ENCODE measurements at places on chromosomes 11 and 22.

GRCh38 chr11:76888989-76889388 is 28.3 kb downstream of the ACER3 start:
- H3K4me1 ChIP-seq, result peaks cover 9% of the 10 kb centered on the region
- no peak for DNase-seq
- no peak overlapping the region for H3K27ac ChIP-seq

DNA sequence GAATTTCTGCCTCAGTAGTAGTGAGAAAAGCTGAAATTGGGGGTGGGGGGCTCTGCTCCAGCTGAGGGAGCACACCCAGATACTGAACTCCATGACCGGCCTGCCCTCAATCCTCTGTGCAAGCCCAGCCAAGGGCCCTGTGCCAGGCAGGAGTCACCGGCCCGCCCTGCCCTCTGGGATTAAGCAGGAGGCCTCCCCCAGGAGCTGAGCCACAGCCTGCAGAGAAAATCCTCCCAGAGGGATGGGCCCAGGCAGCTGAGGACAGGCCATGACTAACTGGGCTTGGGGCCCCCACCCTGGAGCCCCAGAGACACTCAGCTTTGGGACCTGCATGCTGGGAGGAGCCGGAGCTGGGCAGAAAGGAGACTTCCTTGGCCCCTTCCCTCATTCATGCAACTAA is 48.8 kb downstream of the MN1 start:
- peak overlapping the region; percentile 42 for H3K27ac ChIP-seq
- no peaks in the 10 kb centered on the region for H3K36me3 ChIP-seq
- H3K27me3 ChIP-seq, result no peaks in the 10 kb centered on the region
- DNase-seq, result peak; percentile 57
- H3K4me3 ChIP-seq, result no peak overlapping the region
- H3K4me1 ChIP-seq, result peaks cover 18% of the 10 kb centered on the region

DNA sequence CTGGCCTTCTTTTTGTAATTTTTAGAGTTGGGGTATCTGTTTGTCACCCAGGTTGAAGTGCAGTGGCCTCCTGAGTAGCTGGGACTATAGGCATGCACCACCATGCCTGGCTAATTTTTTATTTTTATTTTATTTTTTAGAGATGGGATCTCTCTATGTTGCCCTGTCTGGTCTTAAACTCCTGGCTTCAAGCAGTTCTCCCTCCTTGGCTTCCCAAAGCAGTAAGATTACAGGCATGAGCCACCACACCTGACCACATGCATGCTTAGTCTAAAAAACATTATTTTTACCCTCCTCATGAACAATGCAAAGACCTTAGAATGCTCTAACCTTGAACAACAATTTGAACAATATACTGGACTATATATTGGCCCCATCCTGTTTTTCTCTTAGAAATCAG is 22.1 kb upstream of the PITPNB start:
- H3K4me1 ChIP-seq, result no peaks in the 10 kb centered on the region
- no peak overlapping the region for H3K27ac ChIP-seq
- no peak for DNase-seq
- H3K27me3 ChIP-seq, result no peaks in the 10 kb centered on the region

DNA sequence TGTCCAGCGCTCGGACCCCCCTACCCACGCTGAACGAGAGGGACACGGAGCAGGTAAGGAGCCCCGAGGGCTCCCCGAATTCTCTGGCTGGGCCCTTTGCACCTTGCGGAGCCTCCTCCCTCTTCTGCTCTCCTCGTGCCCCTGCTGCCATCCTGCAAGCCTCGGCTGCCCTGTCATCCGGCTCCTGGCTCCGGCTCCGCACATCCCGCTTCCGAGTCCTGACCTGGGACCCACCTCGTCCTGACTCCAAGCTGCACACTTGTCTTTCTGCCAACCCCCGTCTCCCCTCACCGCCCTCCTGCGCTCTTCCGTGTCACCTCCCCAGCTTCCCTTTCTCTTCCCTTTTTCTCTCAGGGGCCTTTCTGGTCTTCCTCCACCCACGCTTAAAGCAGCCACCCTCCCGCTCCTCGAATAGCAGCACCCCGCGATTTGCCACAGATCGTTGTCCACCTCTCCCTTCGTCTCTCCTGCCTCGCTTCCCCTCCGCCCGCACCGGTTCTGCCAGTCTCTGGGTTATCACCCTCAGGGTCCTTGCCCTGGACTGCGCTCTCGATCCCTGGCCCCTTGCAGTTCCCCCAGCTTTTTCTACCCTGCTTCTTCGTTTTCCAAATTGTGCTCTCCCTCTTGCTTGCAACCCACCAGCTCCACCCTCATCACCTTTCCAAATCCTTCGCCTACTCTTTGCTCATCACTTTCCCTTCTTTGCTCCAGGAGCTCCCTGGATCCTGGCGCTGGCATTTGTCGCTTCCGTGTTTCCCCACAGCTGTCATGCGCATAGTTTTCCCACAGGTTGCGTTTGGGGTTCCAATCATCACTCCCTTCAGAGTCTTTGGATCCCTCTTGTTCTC is 822 bp downstream of the MARK2 start:
- peak overlapping the region; percentile 86 for H3K27ac ChIP-seq
- DNase-seq, result peak; percentile 54
- H3K36me3 ChIP-seq, result peaks cover 4% of the 10 kb centered on the region
- H3K4me3 ChIP-seq, result peak overlapping the region; percentile 96
- no peaks in the 10 kb centered on the region for H3K27me3 ChIP-seq

DNA sequence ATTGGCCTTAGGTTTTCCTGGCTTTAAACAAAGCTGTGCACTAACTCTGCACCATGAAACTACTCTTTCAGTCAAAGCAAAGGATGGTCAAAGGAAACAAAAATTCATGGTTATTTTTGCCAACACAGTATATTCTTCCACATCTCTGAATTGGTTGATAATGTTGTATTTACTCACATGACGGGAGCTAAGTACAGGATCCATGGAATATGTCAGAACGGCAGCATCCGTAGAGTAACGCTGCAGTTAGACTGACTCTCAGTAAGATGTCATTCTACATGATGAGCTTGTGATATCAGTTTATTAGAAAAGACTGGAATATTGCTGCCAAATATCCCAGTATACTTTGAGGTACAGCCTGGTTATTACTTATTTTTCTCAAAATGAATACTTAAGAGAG is 172.1 kb downstream of the PGR start:
- no peak overlapping the region for H3K4me3 ChIP-seq
- no peaks in the 10 kb centered on the region for H3K4me1 ChIP-seq
- no peak overlapping the region for H3K27ac ChIP-seq
- no peak for DNase-seq

GRCh38 chr22:34914846-34915245 is 151.1 kb upstream of the ISX start:
- H3K4me3 ChIP-seq, result no peak overlapping the region
- no peaks in the 10 kb centered on the region for H3K4me1 ChIP-seq
- H3K27me3 ChIP-seq, result no peaks in the 10 kb centered on the region
- H3K36me3 ChIP-seq, result no peaks in the 10 kb centered on the region
- no peak for DNase-seq

- DNase-seq, result peak; percentile 77
- H3K4me3 ChIP-seq, result no peak overlapping the region
- H3K27ac ChIP-seq, result no peak overlapping the region
- peaks cover 31% of the 10 kb centered on the region for H3K4me1 ChIP-seq
- peaks cover 25% of the 10 kb centered on the region for H3K36me3 ChIP-seq
Measured at GRCh38 chr11:6402561-6402981, 12.3 kb downstream of the SMPD1 start.

DNA sequence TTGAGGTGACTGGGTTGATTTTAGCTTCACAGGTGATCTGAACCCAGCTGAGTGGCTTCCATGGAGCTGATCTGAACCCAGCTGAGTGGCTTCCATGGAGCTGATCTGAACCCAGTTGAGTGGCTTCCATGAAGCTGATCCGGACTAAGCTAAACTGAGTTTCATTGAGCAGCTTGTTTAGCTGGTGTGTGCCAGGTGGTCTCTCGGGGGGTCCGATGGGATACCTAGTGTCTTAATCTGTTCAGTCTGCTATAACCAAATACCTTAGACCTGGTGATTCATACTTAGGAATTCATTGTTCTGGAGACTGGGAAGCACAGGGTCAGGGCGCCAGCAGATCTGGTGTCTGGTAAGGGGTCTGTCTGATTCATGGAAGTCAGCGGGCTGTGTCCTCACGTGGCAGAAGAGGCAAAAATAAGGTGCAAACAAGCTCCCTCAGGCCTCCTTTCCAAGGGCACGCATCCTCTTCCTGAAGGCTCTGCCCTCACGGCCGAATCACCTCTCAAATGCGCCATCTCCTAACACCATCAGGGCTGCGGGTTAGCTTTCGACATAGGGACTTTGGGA is 52.5 kb upstream of the KCNQ1OT1 start:
- H3K4me1 ChIP-seq, result no peaks in the 10 kb centered on the region
- no peak overlapping the region for H3K4me3 ChIP-seq
- no peaks in the 10 kb centered on the region for H3K36me3 ChIP-seq
- no peak overlapping the region for H3K27ac ChIP-seq

DNA sequence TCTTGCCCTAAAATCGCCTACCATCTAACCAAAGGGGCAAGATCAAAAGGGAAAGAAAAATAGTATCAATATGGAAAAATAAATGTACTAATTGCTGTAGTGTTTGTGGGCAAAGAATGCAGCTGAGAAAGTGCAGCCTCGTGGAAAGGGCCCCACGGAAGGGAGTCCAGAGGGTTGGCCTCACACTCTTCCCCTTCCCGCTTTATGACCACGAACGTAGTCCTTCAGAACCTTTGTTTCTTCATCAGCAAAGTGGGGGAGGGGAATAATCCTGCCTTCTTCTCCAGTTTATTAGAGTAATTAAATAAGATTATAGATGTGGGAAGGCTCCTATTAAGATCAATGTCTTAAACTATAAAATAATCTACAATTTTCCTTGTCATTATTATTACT is 41.0 kb downstream of the FLI1 start:
- H3K4me3 ChIP-seq, result no peak overlapping the region
- H3K36me3 ChIP-seq, result no peaks in the 10 kb centered on the region
- H3K4me1 ChIP-seq, result peaks cover 10% of the 10 kb centered on the region
- no peak for DNase-seq
- H3K27ac ChIP-seq, result peak overlapping the region; percentile 52
- H3K27me3 ChIP-seq, result no peaks in the 10 kb centered on the region

DNA sequence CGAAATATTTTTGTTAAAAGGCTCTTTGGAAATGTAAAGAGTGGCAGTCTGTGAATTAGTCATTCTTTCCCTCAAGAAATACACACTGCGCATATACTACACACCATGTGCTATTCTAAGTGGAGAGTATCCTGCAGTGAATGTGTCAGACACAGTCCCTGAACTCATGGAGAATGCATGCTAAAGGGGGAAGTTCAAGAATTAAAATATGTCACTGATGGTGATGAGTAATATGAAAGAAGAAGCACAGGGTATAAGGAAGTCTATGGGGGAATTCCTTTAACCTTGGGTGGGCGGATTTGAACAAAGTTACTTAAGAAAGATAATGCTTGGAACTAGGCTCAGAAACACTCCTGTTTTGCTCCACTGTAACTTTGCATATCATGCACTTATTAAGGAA is 153.0 kb downstream of the LRRC4C start:
- no peak for DNase-seq
- no peaks in the 10 kb centered on the region for H3K27me3 ChIP-seq
- no peaks in the 10 kb centered on the region for H3K36me3 ChIP-seq
- no peaks in the 10 kb centered on the region for H3K4me1 ChIP-seq

DNA sequence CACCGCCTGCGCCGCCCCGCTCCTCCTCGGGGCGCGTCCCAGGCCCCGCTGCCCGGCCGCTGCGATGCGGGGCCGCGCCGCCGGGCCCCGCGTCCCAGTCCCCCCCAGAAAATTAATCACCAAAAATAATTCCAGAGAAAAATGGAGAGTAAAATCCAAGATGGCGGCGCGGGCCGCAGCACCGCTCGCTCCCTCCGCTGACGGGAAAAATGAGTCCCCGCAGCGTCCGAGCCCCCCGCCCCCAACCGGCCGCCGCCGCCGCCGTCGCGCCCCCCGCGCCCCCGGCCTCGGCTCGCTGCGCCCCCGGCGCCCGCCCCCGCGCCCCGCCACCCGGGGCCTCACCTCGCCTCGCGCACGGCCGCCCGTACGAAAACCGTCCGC is at the start of gene KMT5B:
Gene KMT5B, minus strand, starts transcription at position 162 of the 381 bp plus-strand sequence. CDS start 23,220 bp downstream, outside the sequence.
- no peaks in the 10 kb centered on the region for H3K36me3 ChIP-seq
- peak within 1 kb of the TSS; percentile 99 for H3K27ac ChIP-seq
- H3K27me3 ChIP-seq, result no peaks in the 10 kb centered on the region
- peak within 1 kb of the TSS; percentile 89 for H3K4me3 ChIP-seq
- peak; percentile 86 for DNase-seq

DNA sequence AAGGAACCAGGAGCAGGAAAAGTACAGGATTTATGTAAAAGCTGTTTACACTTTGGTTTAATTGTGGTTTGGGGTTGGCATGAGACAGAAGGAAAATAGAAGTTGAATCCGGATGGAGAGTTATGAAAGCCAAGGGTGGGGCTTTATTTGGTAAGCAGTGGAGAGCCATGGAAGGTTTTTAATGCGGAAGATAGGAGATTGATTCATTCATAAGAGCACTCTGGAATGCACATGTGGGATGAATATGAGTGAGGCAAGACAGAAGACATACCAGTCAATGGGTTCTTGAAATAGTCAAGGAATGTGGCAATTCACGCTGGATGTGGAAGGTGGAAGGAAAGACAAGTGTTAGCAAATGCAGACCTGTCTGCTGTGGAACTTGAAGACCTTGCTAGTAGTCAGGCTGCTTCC is 9.3 kb upstream of the GLB1L3 start:
- no peaks in the 10 kb centered on the region for H3K4me1 ChIP-seq
- H3K27me3 ChIP-seq, result no peaks in the 10 kb centered on the region
- no peak overlapping the region for H3K27ac ChIP-seq
- H3K4me3 ChIP-seq, result no peak overlapping the region
- no peak for DNase-seq
- peaks cover 35% of the 10 kb centered on the region for H3K36me3 ChIP-seq

DNA sequence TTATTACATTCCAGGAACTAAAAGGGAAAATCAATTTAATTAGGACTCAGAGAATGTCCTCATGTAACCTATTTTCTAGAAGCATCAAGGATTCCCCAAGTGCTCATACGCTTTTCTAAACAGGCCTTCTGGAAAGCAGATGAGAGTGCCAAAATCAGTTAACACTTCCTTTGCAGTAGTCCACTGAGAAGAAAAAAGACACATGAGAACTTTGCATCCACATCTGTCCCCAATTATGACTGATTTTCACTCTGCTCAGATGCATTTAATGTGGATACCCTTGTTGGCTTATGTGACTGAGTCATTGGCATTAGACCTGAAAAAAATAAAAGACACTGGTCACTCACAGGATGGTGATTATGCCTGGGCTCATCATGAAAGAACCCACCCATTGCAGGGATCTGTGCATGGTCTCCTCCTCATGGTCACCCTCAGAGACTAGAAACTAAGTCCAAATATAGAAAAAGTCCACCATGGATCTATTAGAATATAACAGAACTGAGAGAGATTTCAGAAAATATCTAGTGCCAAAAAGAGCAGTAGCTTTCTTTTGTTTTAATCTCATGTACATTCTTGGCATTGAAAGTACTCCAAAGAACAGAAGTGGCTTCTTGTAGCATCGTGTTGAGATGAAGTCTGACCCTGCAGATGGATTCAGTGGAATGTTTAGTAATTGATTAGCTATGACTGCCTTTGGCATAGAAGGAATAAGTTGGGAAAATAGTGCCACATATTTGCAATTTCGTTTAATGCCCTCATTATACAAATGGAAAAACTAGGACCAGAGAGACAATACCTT is 48.8 kb upstream of the FIBIN start:
- H3K4me3 ChIP-seq, result no peak overlapping the region
- DNase-seq, result no peak
- no peaks in the 10 kb centered on the region for H3K36me3 ChIP-seq
- no peak overlapping the region for H3K27ac ChIP-seq
